ENCODE measurements at places on chromosomes 12 and 14.

DNA sequence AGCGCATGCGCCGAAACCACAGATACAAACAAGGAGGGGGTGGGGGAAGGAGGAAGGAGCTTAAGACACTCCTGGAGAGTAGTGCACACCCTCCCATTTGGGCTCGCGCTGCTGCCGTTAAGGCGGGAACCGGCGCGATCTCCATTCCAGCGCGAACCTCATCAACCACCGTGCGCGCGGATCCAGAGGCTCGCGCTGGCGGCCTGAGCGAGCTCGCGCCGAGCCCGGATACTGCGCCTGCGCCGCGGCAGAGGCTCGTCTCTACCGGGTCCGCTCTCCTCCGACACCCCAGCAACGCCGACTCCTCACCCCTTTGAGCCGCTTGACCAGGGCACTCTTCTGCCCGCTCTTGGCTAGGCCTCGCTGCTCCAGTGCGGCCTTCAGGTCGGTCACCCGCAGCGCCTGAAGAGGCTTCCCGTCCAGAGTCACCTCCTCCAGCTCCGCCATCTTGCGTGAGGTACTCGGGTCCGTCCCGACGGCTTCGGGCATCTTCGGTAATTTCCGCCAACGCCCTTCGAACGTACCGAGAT lies at the start of gene ACIN1:
Gene ACIN1, minus strand, starts transcription at position 471 of the 530 bp plus-strand sequence. Its CDS starts 24 bp downstream, at position 447.
- DNase-seq: peak; percentile 81

DNA sequence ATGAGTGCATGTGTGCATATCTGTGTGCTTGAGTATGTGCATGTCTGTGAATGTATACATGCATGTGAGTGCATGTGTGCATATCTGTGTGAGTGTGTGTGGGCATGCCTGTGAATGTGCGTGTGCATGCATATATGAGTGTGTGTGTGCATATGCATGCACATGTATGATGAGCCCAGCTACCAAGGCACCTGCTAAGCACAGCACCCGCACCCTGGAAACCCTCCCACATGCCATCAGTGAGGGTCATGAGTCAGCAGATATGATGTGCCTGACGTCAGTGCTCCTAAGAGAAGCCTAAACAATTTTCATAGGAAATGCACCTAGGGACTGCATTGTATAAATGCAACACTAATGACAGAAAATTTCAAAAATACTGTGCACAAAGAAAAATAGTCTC lies 151.1 kb downstream of the KIF26A start:
- DNase-seq: no peak

GRCh38 chr14:26370115-26370514 lies 227.7 kb downstream of the NOVA1 start:
- DNase-seq: no peak

- no peak for DNase-seq
Observed at GRCh38 chr12:43148691-43149090, 403.3 kb downstream of the ADAMTS20 start.

DNA sequence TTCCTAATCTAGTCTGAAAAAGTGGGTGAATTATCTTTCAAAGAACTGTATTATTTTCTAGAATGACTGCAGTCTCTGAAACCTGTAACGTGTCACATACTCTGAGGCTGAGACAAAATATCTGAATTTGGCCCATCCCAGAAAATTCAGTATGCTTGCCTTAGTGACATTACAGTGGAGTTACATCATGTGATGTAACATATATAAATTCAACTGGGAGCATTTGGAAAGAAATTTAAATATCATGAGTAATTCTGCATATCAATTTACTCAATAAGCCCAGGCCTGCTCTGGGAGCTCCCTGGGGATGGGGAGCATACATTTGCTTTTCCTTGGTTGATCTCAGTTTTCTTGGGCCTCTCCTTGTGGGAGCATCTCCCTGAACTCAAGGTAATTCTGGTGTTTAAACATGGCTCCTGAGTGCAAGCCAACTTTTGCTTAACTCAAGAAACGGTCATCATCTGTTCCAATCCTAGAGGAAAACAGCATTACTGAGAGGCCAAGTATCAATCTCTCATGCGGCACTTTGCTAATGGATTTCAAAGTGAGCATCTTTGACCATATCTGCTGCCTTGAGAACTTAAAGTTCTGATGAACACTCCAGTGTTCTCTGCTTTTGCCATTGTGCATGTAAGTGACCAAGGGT lies 54.4 kb downstream of the AKAP6 start:
- no peak for DNase-seq

DNA sequence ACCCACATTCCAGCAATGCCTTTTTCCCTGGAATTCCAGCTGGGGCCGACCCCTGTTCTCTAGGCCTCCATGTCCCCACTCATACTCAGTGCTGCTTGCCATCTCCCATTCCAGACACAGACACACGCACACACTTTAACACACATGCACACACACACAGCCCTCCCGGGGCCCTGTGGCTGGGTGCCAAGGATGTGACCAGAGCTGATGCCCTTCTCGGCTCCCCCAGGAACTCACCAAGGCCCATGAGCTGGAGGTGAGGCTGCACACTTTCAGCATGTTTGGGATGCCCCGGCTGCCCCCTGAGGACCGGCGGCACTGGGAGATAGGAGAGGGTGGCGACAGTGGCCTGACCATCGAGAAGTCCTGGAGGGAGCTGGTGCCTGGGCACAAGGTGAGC lies 4.3 kb downstream of the PLEKHG6 start:
- no peak for DNase-seq

DNA sequence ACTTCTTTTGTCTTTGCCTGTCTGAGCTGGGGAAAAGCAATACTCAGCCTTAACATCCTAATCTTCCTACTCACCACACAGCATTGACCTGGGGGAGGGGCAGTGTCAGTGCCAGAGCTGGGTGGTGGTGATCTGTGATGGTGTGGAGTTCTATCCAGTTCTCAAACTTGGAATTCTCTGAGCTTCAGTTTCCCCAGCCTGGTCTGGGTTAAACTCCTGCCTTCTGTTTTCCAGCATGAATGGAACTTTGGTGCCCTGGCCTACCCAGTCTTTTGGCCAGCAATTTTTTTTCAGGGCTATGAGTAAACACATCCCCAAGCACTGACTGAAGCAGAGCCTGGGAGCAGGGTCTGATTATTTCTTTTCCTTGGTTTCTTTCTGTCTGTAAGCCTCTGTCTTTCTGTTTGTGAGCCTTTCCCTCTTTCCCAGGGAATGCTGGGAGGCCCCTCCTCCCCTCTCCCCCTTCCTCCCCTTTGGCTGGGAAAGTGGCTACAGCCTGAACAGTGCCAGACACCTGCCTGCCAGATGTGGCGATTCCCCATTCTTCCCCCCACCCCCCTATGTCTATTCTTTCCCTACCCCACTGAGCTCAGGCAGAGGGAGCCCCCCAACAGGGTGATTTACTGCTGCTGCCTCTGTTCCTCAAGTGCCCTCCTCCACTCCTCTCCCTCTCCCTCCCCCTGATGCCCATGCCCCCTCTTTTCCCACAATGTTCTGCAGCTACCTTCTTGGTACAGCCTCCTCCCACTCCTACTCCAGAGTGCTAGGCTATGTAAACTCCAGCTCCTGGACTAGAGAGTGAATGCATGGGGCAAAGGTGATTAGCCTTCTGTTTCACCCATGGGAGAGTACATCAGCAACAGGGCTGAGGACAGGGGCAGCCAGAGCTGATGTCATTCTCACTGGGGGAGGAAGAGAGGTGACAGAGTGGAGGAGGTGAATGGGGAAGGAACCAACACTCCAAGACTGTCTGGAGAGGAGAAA lies 11.1 kb downstream of the GPR84 start:
- no peak for DNase-seq

- DNase-seq: no peak
Observed at GRCh38 chr14:67444395-67444794, 32.4 kb upstream of the PLEK2 start.

DNA sequence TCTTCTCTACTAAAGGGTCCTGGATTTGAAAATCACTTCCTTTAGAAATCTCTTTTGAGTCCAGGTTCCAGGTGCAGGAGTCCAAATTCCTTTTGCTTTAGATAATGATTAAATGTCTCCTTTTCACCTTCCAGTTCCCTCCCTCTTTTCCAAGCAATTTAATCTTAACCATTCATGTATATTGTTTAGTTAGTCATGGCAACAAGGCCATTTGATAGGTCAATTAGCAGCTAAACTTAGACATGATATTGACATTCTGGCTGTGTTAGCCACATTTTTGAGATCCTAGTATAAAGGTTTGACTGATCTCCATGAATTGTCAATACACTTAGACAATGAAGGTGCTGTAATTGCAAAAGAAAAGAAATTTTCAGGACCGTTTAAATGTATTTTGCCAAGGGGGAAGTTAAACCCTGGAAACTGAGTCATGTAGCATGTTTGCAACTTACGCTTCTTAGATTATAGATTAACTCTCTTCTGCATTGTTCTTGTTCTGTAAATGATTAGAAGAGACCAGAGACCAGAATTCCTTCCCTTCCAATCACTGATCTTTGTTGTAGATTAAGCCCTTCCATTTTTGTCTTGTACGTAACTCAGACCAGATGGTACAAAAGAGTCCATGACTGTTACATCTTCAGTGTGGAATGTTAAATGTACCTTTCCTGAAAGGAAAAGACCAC lies 12.4 kb upstream of the C12orf75 start:
- DNase-seq: no peak

DNA sequence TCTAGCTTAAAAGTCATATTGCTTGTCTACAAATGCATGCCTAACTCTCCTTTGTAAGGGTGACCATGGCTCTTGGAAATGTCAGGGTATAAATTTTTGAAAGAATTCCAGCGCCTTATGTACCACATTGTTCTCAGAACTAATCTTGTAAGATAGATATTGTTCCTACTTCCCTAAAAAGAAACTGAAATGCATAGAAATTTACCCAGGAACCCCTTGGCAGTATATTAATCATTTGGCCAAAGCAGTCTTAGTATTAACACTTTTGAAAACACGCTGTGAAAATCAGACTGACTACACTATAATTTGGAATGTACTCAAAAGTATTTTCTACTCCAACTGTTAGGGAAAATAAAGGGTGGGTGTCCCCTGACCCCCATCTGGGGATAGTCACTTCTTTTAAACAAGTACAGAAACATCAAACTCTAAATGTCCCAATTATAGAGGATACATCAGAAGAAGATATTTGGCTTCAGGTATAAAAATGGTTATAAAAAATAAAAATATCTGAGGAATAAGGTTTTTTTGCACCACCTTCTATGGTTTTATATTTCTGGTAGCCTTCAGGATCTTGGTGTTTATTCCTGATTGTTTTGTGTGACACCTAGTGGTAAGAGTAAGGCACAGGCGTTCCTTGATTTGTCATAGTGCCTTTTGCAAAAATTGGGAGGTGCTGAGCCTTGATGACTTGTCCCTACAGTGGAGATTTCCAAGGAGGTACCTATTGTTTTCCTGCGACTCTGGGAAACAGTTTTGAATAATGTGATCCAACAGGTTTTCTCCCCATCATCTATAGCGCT lies 2.2 kb upstream of the NFKBIA start:
- peak; percentile 62 for DNase-seq

- DNase-seq: peak; percentile 65
Observed at GRCh38 chr12:6471989-6472360, 1.5 kb upstream of the VAMP1 start.

DNA sequence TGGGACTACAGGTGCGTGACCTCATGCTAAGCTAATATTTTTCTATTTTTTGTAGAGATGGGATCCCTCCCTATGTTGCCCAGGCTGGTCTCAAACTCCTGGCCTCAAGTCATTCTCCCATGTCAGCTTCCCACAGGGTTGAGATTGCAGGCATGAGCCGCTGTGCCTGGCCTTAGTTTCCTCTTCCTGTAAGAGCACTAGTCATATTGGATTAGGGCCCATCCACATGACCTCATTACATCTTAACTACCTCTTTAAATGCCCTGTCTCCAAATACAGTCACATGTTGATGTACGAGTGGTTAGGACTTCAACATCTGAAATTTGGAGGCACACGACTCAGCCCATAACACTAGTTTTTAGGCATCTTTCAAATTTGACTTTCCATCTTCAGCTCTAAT lies 72.2 kb upstream of the RASSF3 start:
- DNase-seq: peak; percentile 69

DNA sequence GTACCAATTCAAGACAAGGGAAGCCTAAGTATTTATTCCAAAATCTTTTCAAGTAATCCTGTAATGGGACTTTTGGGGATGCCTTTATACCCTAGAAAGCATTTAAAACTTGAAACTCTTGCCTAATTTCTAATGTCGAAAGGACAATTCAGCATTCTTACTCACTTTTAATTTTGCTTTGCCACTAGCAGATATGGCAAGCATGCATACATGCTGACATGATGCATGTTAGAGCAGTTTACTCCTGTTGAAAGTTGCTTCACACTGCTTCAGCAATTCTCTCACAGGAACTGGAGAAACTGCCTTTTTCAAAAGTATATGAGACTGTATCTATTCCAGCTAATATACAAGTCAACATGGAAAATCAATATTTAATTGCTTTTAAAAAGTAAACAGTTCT lies 79.9 kb downstream of the TAOK3 start:
- no peak for DNase-seq

- DNase-seq: no peak
Observed at GRCh38 chr12:104567832-104568486, 111.2 kb downstream of the CHST11 start.

All from inflammatory macrophage (primary cell).